ENCODE measurements at places on chromosomes 16 and 17.

DNA sequence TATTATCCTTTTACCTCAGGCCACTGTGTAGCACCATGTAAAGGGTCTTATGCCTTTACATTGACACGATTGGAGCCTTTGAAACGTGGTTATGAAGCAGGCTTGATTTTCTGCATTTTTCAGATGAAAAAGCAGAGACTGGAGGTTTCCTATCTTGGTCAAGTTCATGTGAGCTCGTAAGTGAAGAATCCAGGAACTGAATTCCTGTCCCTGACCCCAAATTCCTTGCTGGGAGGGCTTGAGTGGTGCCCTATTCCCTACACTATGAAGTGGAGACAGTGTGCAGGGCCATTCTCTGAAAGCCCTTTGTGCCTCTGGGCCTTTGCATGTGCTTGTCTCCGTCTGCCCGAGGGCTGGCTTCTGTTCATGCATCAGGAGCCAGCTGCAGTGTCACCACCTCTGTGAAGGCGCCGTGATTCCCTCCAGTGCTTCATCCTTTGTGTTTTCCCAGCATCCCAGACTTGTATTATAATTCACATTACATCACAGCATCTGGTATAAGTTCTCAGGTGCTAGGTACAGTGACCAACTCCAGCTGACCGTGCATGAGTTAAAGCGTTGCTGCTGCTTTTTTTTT lies 181.1 kb downstream of the SNX29 start:
- DNase-seq = peak; percentile 81

DNA sequence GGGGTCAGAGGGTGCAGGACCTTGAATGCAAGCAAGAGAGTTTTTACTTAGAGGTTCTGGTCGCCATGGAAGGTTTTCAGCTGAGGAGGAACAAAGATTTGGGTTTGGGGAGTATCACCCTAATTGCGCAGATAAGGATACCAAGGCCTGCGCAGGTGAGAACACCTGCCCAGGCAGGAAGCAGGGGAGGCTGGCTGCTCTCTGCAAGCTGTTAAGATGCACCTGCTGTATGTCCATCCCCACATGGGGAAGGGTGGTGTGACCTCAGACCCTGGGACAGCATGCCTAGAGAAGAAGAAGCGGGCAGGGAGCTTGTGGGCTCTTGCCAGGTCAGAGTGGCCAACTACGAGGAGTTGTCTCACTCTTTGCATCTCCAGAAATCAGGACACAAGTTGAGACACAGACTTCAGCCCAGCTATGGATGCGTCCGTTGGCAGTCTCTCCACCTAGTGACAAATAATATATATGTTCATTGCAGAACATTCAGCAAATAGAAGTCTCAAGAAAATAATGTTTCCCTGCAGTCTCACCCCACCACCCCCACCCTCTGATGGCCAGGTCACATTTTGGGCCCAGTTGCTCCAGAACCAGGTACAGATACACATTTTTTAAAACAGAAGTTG lies 77.7 kb downstream of the SREBF1 start:
- no peak for DNase-seq

- DNase-seq = no peak
Measured at GRCh38 chr17:55546991-55547664, 35.9 kb upstream of the SMIM36 start.

GRCh38 chr17:39125143-39125875 lies 26.1 kb downstream of the PLXDC1 start:
- DNase-seq = no peak

DNA sequence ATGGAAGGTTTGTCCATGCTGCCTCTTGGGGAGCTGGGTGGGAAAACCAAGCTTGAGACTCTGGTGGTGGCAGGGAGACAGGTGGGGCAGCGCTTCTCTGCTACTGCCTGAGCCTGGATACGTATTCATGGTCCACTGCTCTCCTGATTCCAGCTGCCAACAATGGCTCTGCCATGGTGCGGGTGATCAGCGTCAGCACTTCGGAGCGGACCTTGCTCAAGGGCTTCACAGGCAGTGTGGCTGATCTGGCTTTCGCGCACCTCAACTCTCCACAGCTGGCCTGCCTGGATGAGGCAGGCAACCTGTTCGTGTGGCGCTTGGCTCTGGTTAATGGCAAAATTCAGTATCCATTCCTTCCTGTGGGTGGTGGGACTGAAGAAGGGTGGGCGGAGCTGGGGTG lies 4.2 kb downstream of the EDC4 start:
- DNase-seq = no peak

DNA sequence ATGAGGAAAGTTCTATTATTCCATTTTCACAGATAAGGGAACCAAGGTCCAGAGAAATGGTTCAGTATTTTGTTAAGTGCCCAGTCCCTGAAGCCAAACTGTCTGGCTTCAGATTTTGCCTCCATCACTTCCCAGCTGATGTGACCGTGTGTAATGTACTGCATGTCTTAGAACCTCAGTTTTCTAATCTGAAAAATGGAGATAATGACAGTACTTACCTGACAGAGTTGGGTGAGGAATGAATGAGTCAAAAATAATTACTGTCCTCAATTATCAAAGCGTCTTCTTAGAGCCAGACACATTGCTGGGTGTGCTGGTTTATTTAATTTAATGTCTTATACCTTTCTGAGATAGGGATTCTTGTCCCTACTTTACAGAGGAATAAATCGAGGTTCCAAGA lies 6.7 kb downstream of the ZNF668 start:
- no peak for DNase-seq

Data from EL (cell line).